Osteoblast (primary cell): ENCODE measurements at places on chromosomes 11 and 22. TPM values are rescaled to one million over a fixed set of nuclear protein-coding genes. Genes with fewer than 3 reads are reported as not detected.

DNA sequence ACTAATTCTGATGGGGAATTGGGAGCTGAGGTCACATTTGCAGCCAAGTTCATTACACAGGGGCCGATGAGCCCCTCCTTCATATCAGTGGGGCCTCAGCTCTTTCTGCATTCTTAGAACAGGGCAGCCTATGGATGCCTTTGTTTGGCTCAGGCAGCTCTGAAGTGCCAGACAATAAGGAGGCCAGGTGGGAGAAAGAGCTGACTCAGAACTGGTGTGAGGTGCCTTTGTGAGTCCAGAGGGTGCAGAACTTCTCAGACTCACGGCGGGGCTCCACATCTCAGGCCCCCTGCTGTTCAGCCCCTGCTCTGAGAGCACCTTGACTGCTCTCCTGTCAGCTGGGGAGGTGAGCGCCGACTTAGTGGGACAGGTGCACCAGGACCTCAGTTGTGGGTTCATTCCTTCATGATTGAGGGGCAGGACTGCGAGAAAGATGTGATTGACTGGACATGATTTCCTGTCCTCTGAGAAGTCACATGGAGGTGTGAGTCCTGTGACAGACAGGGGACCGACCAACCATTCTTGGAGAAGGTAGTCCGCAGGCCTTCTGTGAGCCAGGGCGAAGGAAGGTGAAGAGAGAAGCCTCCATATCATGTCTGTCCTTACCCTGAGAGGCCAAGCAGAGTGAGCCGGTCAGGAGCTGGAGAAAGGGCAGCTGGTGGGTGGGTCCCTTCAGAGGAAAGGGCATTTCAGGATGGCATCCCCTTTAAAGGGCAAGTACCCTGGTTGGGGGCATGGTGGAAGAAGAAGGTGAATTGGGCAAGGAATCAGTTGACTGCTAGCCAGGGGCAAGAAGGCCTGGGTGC is 245.0 kb upstream of the TBCEL start:
- H3K27me3 ChIP-seq: peaks cover 23% of the 10 kb centered on the region
- DNase-seq: no peak
- no peak overlapping the region for H3K4me3 ChIP-seq
- H3K36me3 ChIP-seq: no peaks in the 10 kb centered on the region
- no peak overlapping the region for H3K27ac ChIP-seq
- peaks cover under 1% of the 10 kb centered on the region for H3K4me1 ChIP-seq

DNA sequence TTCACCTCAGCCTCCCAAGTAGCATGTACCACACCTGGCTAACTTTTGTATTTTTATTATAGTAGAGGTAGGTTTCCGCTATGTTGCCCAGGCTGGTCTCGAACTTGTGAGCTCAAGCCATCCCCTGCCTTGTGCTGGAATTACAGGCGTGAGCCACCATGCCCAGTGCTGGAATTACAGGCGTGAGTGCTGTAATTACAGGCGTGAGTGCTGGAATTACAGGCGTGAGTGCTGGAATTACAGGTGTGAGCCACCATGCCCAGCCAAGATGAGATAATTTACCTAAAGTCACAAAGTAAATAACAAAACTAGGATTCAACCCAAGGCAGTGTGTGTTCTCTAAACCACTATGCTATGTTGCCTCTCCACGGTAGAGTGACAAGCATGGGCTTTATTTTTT is 3.6 kb upstream of the UBXN1 start:
- H3K4me1 ChIP-seq: peaks cover 22% of the 10 kb centered on the region
- H3K27me3 ChIP-seq: no peaks in the 10 kb centered on the region
- H3K27ac ChIP-seq: no peak overlapping the region
- peaks cover 6% of the 10 kb centered on the region for H3K36me3 ChIP-seq
- no peak for DNase-seq

PRPF19 gene
- 39.8 and 46.0 TPM in 2 replicates for total RNA-seq

FGF19 gene
- not detected in 2 replicates for total RNA-seq

PRRG4 gene
- total RNA-seq: 0.29 and 0.36 TPM in 2 replicates

EFEMP2 gene
- total RNA-seq: 81.6 and 94.8 TPM in 2 replicates

TNKS1BP1 gene
- 71.6 and 74.6 TPM in 2 replicates for total RNA-seq

- no peak for DNase-seq
- no peak overlapping the region for H3K27ac ChIP-seq
- no peak overlapping the region for H3K4me3 ChIP-seq
- H3K36me3 ChIP-seq: no peaks in the 10 kb centered on the region
- no peaks in the 10 kb centered on the region for H3K4me1 ChIP-seq
Observed at GRCh38 chr11:131481303-131481702, 110.9 kb downstream of the NTM start.

DNA sequence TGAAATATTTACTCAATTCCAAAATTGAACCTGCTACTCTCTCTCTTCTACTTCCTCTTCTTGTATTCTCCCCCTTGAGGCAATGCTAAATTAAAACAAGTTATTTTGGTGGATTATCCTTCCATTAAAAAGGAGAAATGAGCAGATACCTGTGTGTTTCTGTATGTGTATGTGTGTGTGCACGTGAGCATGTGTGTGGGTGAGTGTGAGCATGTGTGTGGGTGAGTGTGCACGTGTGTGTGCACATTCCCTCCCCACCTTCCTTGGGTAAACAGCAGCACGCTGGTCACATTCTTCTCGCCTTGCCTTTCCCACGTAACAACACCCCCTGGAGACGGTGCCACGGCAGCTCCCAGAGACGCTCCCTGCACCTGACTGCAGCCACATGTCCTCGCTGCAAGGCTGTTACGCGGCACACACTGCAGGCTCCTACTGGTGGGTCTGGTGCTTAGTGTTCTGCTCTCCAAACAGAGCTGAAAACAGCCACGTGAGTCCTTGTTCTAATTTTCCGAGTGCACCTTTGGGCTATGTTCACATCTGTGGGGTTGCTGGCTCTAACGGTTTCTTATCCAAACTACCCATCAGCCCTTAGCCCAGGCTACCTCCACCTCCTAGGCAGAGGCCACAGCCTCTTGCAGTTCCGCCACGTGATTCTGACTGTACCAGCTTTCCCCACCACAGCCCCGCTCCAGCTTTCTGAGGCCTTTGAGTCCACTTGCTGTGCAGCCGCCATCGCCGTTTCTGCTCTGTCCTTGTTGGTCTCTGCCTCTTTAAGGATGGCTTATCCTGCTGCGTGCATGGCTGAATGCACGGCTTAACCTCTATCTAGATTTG is 123.4 kb downstream of the CTTN start:
- no peak overlapping the region for H3K27ac ChIP-seq
- no peak overlapping the region for H3K4me3 ChIP-seq
- peak; percentile 64 for DNase-seq
- no peaks in the 10 kb centered on the region for H3K4me1 ChIP-seq
- no peaks in the 10 kb centered on the region for H3K36me3 ChIP-seq
